AG04449 (cell line): ENCODE measurements at places on chromosomes 5 and 9.

GRCh38 chr9:132487351-132487791, 77.4 kb downstream of the CFAP77 start:
- no peak for DNase-seq

- no peak for DNase-seq
These were observed 114.2 kb downstream of the RGS3 start for GRCh38 chr9:113577525-113578261.

DNA sequence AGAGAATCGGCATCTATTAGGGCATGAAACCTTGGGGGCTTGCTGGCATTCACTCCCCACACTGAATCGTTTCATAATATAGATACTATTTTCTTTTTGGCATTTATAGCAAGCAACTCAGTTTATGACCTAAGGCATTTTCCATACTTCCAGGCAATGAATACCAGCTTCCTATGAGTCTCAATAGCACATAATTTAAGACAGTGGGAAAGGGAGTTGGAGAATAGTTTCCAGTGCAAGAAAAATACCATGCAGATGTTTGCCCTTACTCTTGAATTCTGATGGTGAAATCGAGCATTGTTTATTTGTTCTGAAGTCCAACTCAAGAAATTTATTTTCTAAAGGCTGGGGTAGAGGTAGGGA, 175.8 kb upstream of the KLF9 start:
- DNase-seq, result no peak

DNA sequence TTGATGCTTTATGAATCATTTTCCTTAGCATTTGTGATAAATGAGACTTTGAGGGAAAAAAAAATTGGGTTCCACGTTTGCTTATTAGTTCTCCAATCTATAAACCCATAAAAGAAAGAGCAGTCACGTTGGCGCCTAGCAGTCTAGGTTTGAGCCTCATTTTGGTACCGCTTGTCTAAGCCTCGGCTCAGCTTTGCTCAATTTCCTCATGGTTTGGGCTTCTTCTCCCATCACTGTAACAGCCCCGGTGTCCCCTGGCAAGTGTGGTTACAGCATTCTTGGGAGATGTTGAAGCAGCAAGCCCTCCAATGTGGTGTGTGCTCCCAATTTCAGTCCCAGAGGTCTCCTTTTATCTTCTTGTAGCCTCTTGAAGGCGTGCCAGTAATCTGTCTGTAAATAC, 578.4 kb downstream of the CDK5RAP2 start:
- no peak for DNase-seq

GRCh38 chr5:139688751-139689372, 40.7 kb downstream of the CXXC5 start:
- no peak for DNase-seq

DNA sequence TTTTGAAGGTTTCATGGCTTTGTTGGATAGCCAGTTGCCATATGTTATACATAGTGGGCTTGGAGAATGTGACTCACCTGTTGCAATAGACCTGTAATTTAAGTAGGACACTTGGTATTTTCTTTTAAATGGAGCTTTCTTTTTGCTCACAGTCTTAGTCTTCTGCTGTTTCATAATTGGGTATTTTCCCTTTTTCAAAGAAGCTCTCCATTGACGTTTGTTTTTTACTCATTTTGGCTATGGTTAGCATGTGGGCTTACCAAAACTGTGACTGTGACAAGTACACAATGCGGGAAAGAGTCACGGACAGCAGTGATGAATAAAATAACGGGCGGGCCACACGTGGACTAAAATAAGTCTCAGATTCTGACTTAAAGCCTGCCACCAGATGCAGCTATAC, 23.2 kb upstream of the RNF20 start:
- no peak for DNase-seq

- DNase-seq, result no peak
These were observed 485.2 kb upstream of the CDH9 start for GRCh38 chr5:27523629-27524028.

GRCh38 chr5:151132963-151133362, 24.6 kb downstream of the ANXA6 start:
- no peak for DNase-seq

DNA sequence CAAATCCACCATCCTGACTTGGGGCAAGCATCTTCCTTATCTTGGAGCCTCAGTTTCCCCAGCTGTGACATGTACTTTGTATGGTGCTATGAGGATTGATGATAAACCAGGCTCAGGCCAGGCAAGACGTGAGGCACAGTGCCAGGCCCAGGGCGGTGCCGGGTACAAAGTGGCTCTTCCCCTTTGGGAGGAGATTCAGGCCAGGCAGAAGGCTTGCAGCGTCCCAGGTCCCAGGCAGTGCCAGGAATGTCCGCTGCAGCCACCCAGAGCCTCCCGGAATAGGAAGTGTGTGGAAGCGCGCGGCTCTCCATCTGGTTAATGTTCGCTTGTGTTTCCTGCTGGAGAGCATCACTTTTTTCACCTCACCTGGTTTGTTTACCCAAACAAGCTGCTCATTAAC, 12.6 kb upstream of the DENND1A start:
- no peak for DNase-seq

GRCh38 chr5:159230657-159231056, 21.3 kb upstream of the RNF145 start:
- DNase-seq, result no peak

GRCh38 chr5:144548936-144549335, 378.3 kb downstream of the KCTD16 start:
- DNase-seq, result no peak

GRCh38 chr9:3331801-3332200, 194.0 kb downstream of the RFX3 start:
- no peak for DNase-seq

GRCh38 chr9:91253488-91253887, 108.2 kb downstream of the AUH start:
- DNase-seq, result no peak

DNA sequence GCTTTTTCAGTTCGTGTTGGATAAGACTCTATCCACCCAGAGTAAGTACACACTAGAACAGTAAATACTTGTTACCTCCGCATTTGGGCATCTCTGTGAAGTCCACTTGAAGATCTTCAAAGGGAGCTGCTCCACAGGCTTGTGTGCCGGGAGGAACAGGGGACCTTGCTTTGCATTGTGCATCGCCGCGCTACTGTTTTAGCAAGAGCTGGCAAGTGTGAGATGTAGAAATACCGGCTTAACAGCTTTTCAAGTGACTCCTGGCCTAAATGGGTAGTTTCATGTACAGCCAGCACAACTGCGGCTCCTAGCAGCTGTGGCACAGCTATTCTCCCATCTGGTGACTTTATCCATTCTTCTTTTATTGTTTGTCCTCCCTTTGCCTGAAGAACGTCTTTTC, 8.4 kb upstream of the ZNF354C start:
- no peak for DNase-seq

DNA sequence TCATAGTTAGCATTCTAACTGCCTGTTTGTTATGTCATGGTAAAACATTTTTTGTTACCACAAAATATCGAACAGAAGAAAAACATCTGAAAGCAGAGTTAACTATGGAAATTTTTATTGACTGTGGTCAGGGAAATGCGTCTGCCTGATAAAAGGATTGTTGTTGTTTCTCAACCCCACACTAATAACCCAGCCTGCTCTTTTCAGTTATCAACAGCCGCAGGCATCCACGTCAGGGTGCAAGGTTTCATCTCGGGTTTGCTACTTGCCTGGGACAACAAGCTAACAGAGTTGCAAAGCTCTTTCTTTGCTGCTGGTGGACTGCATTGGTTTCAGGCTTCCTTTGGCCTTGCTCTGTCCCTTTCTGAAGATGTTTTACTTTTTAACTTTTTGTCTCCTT, 969.2 kb downstream of the CDH18 start:
- no peak for DNase-seq

DNA sequence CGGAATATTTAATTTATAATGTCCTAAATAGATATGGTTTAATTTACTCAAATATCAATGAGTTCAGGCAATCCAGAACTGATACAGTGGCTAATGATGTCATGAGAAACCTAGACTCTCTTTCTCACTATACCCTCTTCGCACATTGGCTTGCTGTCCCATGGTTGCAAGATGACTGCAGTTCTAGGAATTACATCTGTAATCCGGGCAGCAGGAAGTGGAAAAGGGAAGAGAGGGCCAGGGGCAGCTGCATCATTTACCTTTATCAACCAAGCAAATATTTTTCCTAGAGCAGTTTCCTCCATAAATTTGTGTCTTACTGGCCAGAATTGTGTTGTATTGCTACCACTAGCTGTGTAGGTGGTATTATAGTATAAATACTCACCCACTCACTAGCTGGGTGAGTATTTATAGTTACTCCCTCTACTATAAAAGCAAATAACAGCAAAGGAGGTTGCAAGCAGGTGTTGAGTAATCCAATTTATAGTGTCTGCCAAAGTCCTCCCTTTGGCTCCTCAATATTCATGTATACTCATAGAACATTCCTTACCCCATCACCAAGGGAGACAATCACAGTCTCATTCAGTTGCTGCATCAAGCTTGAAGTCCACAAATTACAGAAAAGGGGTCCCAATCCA, 168.8 kb downstream of the DROSHA start:
- no peak for DNase-seq

DNA sequence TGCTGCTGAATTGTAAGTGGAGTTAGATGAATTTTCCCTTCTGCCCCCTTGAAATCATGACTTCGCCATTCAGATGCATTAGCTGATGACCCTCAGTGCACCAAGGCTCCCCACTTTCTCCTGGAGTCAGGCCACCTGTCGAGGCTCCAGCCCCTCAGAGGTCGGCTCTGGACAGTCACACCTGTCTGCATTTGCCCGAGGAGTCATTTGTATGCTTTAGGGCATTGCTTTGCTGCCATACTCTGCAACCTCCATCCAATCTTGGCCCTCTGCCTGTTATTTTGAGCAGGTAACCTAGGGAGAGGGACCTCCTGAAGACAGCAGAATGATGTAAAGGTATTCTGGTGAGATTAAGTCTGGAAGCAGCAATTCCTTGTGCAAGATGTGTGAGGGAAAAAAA, 144.8 kb downstream of the MACROH2A1 start:
- no peak for DNase-seq

DNA sequence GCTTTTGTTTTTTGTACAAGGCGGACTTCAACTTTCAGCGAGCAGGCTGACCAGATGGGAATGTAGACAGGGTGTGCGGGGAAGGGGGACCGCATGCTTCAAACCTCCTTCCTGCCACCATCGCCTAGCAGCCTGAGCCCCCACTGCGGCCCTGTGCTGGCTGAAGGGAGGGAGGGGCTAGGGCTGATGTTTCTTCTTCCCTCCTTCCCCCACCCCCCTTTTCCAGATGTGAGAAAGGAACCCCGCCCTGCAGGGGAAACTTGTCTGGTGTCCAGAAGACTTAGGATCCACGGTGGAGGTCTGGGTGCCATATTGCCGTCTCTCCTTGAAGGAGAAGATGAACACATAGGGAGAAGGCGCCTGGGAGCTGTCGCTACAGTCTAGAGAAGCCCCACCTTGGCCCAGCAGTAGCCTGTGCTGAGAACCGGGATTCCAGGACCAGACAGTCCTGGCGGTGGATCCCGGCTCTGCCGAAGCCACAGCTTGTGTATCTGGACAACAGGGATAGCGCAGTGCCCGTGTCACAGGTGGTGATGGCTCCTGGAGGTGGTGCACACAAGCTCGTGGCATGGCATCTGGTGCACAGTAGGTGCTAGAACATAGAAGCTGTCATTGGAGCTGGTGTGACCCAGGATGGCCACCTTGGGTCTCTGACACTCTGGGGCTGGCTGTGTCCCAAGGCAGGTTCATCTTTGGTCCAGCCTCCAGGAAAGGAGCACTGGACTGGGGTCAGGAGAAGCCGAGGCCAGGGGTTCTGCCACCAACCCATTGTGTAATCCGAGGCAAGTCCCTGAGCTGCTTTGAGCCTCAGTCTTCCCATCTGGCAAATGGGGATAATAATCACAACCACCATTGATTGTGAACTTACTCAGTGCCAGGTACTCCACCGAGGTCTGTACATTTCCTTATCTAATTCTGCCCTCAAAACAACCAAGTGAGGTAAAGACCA, 205.6 kb downstream of the C9orf50 start:
- DNase-seq, result no peak

GRCh38 chr5:116759860-116760640, 185.4 kb upstream of the SEMA6A start:
- DNase-seq, result no peak

DNA sequence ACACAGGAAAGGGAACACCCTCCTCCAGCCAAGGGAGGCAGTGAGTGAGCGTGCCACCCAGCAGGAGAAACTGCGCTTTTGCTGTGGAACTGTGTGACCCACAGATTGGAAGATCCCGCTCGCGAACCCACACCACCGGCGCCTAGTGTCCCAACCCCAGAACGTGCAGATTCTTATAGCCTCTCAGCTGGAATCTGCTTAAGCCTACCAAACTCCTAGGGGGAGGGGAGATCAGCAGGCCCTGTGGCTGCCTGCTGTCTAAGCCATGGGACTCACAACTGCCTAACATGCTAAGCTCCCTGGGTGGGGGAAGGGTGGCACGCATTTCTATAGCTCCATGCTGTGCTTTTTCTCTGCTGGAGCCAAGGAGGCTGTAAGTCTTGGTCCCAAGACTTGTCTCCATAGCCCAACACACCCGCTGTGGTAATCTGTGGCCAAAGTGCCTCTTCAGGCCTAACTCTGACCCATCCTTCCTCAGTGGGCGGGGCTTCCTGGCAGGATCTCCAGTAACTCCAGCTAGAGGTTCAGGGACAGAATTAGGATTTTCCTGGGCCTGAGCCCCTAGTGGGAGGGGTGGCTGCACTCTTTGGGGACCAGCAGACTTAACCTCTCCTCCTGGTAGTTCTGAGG, 485.0 kb downstream of the TAF11L14 start:
- DNase-seq, result no peak

- no peak for DNase-seq
These were observed 422.4 kb downstream of the IRX1 start for GRCh38 chr5:4018007-4018406.

DNA sequence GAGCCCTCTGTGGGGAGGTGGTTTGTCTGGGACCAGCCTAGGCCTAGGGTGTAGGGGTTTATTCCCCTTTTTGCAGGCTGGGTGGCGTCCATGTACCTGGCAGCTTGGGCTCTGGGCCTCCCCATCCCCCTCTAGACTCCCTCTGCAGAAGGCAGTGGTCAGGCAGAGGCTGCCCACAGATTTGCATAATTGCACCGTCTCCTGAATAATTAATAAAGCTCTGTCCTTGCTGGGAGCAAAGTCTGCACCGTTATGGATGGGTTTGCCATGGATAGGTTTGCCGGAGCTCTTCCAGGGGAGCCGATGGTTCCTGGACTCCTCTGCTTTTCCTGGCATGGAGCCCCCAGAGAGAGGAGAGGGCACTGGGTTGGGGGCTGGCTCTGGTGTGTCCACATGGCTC, 60.4 kb downstream of the DAB2IP start:
- no peak for DNase-seq

DNA sequence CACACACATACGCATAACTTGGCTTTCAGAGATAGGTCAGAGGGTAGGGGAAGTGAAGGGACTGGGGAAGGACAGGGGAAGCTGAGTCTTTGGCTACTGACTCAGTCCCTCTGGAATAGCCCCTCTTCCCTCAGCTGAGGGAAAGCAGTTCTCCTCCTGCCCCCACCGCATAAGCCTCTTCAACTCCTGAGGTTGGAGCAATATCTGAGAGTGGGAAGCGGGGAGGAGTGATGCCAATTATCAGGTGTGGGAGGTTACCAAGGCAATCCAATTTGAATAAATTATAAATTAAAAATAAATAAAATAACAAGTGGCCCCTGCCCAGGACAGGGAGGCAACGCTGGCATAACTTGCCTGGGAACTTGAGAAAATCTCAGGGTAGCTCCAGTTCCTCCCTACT, 1.7 kb upstream of the STOML2 start:
- DNase-seq, result no peak
